Choroid plexus epithelial cell (primary cell): ENCODE measurements at places on chromosomes 16 and 17.
A peak's percentile ranks its signal among the peaks of the same experiment; 100 is the strongest.

GRCh38 chr16:88792078-88792550 is 7.1 kb upstream of the PIEZO1 start:
- no peak for DNase-seq

DNA sequence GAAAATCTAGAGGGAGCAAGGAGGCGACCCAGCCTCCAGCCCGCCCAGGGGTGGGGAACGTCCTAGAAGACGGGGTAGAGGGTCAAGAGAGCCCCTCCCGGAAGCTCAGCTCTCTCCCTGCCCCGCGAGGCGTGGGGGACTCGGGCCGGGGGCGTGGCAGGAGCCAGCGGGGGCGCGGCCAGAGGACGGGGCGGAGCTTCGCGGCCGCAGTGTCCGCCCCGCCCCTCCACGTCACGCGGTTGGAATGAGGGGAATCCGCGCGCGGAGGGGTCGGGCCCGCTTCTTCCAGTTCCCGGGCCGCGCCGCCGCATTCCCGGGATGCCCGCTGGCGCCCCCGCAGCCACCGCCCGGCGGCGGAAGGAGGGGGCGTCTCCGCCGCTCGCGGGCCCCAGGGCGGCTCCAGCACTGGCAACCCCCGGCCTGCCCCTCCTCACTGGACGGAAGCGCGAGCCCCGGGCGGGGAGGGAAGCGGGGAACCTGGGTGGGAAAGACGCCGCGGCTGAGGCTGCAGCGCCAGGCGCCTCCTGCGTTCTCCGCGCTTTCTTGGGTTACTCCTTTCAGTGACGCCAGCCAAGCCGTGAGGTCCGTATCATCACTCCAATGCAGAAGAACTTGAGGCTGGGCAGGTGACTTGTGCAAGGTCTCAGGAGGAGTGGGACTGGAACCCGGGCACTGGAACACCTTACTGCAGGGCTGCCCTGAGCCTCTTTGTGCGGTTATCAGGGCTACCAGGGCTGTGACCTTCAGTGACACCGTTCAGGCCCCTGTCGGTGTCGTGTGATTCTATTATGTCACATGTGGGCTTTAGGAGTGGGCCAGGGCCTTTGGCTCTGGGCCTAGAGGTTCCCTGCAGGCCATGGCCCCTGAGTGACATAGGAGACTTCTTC is 4.3 kb downstream of the MYO1C start:
- peak; percentile 87 for DNase-seq

DNA sequence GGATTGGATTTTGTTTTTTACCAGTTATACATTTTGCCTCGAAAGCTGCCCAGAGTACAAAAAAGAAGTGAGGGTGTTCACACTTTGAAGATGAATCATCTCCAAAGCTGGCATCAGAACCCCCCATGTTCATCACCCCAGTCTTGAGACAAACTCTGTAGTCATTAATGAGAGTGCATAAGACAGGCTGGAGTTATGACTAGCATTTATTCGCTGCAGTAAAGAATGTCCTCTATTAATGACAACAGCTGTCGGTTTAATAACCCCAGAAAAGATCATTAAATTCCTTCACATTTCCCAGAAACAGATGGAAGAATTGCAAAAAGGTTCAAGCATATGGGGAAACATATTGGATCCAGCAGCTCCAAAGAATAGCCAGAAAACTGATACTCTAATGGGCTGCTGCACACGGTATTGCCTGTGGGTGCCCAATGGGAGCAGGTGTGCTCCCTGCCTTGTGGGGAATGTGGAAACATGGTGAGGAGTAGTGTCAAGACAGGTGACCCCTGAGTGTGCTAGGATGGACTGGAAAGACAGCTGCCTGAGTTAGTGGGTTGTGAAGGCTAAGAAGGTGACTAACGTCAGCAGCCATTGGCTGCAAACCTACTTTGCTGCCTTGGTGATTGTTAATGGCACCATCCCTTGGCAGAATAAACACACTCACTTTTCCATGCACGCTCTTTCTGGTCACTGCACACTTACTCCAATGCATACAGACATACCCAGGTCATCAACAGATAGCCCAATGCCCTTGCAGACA is 81.9 kb downstream of the AIPL1 start:
- DNase-seq, result no peak

GRCh38 chr16:27452569-27453493 is 50.9 kb downstream of the IL21R start:
- DNase-seq, result peak; percentile 21

- no peak for DNase-seq
Observed at GRCh38 chr16:733382-734207, 6.7 kb downstream of the HAGHL start.

- DNase-seq, result no peak
Observed at GRCh38 chr17:56884483-56885311, 29.2 kb downstream of the TRIM25 start.

- DNase-seq, result no peak
Observed at GRCh38 chr16:78476615-78477014, 377.2 kb downstream of the WWOX start.

DNA sequence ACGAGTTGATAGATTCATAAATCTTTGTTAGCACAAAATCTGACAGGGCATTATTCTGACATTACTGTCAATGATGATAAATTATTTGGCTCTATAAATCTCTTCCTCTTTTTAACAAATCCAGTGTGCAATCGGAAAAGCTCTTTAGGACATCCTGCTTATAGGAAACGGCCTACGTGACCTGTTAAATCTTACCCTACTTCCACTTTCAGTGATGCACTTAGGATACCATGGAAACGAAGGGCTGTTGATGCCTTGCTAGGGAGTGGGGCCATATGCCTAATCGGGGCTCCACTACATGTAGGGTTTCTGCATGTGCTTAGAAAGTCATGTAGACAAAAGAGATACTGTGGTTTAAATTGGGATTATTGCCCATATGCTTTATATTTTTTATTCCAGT is 27.2 kb downstream of the ZNF594 start:
- DNase-seq, result no peak

DNA sequence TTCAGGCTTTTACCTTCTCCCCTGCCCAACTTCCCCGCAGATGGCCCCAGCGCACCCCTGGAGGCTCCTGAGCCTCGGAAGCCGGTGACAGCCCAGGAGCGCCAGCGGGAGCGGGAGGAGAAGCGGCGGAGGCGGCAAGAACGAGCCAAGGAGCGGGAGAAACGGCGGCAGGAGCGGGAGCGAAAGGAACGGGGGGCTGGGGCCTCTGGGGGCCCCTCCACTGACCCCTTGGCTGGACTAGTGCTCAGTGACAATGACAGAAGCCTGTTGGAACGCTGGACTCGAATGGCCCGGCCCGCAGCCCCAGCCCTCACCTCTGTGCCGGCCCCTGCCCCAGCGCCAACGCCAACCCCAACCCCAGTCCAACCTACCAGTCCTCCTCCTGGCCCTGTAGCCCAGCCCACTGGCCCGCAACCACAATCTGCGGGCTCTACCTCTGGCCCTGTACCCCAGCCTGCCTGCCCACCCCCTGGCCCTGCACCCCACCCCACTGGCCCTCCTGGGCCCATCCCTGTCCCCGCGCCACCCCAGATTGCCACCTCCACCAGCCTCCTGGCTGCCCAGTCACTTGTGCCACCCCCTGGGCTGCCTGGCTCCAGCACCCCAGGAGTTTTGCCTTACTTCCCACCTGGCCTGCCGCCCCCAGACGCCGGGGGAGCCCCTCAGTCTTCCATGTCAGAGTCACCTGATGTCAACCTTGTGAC is 3.6 kb downstream of the MAPK7 start:
- DNase-seq, result no peak

DNA sequence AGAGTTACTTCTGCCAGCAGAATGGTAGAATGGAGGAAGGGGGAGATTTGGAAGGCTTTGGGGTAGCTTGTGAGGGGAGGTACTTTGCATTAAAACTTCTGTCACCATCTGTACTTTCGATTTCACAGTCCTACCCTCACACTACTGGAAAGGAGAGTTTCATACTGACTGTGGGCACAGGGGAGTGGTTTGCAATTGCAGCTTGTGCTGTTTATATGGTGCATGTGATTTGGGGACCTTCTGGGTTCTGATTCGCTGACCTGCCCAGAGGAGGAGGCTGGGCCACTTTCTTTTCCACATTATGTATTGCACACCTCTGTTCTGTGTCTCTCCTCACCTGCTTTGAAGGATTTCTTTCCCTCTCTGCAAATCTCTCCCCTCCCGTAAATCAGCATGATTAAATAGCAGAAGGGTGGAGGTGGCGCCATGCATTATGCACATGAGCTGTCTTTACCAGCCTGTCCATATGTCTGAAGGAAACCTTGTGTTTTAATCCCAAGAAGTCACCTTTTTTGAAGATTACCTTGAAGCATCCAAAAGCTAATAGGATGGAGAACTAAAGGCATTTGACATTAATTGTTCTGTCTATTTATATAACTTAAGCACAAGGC is 90.9 kb downstream of the RBFOX1 start:
- no peak for DNase-seq

GRCh38 chr17:65057531-65058090 is 1.1 kb upstream of the GNA13 start:
- DNase-seq, result peak; percentile 16

DNA sequence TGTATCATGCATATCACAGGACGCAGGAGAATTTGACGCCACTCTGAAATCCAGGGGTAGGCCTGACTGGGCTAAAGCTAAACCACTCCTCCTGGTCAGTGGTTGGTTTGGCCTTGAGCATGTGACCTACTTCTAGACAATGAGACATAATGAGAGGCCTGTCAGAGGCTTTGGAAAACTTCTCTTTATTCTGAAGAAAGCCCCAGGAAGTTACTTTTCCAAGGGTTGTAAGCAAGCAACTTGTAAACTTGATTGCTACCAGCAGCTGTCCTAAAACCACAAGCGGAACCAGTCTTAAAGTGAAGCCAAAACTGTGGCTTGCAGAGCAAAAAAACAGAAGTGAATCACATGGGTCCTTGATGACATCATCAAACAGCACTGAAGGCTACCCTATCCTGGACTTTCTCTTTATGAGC is 138.2 kb upstream of the COX10 start:
- peak; percentile 39 for DNase-seq

- no peak for DNase-seq
Observed at GRCh38 chr16:57007530-57007929, 18.2 kb downstream of the NLRC5 start.

GRCh38 chr17:1038459-1039122 is 41.7 kb downstream of the TIMM22 start:
- DNase-seq, result peak; percentile 13

- DNase-seq, result no peak
Observed at GRCh38 chr16:75820672-75821071, 94.4 kb upstream of the CPHXL start.

DNA sequence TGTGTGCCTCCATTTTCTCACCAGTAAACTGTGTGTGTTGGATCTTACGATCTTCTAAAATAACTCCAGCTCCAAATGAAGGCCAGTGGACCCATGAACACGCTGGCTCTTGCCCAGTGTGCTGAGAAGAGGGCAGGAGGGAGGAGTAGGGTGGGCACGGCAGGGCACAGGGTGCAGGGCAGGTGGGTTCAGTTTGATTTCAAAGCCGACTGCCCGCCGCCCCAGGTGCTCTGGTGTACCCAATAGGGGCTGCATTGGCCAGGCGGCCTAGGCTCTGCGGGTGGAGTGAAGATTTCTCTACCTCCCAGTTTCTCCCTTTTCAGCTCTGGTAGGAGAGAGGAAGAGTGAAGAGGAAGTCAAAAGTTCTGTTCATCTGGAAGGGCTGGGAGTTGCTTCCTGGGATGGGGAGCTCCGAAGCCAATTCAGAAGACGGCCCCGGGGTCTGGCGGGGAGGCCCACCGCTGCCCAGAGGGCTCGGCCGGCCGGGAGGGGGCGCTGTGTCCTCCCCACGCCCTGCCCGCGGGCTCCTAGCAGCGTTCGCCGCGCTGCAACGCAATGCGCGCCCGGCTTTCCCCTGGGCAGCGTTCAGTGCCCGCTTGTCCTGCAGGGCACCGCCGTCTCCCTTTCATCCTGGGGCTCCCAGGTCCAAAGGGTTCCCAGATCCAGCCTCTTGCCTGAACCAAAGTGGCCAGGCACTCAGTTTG is 1.1 kb upstream of the CRHR1 start:
- DNase-seq, result no peak

- DNase-seq, result no peak
Observed at GRCh38 chr16:66240631-66241395, 125.7 kb upstream of the CDH5 start.

- DNase-seq, result peak; percentile 43
Observed at GRCh38 chr16:57637424-57637823, 9.0 kb downstream of the ADGRG1 start.

- DNase-seq, result no peak
Observed at GRCh38 chr17:82138511-82138992, 40.5 kb upstream of the FASN start.

GRCh38 chr17:40981115-40981514 is 3.0 kb downstream of the KRT40 start:
- DNase-seq, result no peak

GRCh38 chr17:68320311-68320865 is 29.1 kb downstream of the ARSG start:
- DNase-seq, result no peak

- DNase-seq, result no peak
Observed at GRCh38 chr17:33574942-33575445, 281.9 kb upstream of the ASIC2 start.

DNA sequence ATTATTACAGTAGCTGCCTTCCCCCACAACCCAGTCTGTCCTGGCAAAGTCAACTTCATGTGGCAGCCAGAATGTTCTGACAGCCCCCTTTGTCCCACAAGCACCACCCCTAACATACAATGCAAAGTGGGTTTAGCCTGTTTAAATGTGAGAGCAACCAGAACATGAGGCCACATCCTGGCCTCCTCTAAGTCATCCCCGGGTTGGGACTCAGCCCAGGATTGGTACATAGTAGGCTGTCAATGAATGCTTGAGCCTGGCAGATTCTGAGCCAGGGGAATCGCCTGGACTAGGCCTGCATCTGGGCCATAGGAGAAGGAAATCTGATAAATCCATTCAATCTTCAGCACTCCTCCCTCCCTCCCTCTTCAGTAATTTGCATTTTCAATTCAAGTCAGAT is 4.3 kb upstream of the ITGA3 start:
- no peak for DNase-seq

GRCh38 chr16:14427371-14427948 is 202.6 kb downstream of the PARN start:
- DNase-seq, result peak; percentile 44

GRCh38 chr17:50661795-50662391 is 27.2 kb downstream of the ABCC3 start:
- DNase-seq, result peak; percentile 76

DNA sequence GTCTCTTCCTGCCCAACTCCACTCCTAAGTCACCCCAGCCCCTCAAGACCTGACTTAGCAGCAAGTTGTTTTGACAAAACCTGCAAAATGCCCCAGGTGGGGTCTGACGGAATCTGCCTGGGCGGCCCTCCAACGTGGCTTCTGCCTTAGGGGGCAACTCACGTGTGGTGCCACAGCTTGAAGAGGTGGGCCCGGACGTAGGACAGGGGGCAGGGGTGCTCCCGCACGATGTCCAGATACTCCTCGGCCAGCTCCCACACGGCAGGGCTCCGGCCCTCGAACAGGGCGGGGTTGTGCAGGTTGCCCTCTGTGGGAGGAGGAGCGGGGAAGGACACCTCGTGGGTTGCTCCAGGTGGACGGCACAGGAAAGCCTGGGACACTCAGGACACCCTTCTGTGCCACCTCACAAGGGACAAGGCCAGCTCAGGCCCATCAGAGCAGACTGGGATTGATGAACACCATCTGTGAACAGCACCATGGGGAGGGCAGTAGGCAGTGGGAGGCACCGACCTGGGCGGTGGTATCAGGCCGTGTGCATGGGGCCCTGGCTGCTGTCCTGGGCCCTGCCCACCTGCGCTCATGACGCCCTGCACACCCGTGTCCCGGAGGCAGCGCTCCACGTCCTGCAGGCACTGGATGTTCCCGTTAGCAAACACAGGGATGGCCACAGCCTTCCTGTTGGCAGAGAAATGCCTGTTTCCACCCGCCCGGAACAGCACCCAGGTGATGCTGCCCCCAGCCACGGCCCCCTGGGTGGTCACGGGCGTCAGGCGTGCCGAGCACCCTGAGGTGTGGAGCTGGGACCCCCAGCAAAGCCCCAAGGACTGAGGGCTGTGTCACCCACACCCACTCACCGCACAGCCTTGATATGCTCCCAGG is 4.3 kb downstream of the DUS1L start:
- no peak for DNase-seq
